ENCODE measurements at places on chromosomes 4 and X.

DNA sequence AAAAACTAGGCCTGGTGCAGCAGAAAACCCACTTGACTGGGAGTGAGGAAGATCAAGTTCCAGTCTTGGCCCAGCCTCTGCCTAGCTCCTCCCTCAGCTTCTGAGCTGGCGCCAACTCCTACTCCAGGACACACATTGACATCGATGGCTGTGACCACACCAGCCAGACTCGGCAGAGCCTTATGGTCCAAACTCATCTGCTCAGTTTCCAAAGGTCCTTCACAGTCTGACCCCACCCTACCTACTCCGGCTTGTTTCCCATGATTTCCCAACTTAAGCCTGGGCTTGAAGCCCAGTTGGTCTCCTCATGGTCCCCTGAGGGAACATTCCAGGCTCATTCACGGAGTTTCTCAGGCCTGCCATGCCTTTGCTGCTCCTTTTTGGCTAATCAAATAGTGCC lies 10.1 kb downstream of the ELF4 start:
- DNase-seq, result no peak

DNA sequence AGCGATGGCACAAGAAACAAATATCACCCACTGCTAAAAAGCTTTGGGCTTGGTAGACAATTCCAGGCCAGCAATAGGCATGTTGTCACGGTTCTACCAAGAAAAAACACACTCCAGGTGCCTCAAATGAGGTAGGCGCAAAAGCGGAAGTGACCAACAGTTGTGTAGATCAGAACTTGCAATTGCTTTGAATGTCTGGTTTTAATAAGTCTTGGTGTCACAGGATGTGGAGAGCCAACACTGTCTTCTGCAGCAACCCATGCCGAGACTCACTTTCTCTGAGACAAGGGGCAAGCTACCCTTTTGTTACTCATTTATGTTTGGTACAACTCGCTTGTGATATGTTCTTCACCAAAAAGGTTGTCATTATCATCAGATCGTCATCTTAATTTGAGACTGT lies 188.8 kb downstream of the HS6ST2 start:
- DNase-seq, result no peak

GRCh38 chrX:47772764-47773163 lies 63.9 kb upstream of the ZNF81 start:
- no peak for DNase-seq

GRCh38 chrX:13750812-13751211 lies 16.3 kb downstream of the OFD1 start:
- DNase-seq, result no peak

DNA sequence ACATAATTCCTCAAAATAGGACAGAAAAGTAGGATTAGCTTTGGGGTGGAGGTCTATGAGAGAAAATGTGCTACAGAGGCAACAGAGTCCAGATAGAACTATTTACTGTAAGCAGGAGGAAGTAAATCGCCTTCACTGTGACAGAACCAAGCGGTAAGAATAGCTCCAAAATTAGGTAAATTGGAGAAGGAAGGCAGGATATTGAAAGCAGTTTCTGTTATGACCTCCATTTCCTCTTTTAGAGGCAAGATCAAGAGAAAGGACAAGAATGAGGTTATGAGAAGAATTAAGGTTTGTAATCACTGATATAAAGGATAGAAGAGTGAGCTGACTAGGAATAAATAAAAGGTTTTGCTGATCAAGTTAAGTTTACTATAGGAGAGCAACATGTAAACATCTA lies 44.1 kb upstream of the NEUROG2 start:
- DNase-seq, result no peak

- no peak for DNase-seq
Measured at GRCh38 chrX:20149326-20149725, 7.7 kb upstream of the EIF1AX start.

DNA sequence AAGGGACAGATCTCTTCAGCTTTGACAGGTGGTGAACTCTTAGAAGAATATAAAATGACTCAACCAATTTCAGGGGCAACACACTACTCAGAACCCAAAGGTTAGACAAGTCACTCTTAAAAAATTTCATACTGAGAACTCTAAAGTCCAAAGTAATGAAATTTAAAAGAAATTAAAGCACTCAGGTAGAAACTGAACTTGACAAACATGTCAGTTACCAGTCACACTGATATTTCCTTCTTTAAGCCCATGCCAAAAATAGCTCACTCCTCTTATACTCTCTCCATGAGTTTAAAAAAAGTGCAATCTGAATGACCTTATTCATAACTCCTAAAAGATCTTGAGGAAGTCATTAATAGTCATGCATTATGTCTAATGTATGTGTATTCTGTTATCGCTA lies 40.3 kb downstream of the AMMECR1 start:
- no peak for DNase-seq

GRCh38 chr4:151901631-151902030 lies 140.8 kb upstream of the GATB start:
- no peak for DNase-seq

DNA sequence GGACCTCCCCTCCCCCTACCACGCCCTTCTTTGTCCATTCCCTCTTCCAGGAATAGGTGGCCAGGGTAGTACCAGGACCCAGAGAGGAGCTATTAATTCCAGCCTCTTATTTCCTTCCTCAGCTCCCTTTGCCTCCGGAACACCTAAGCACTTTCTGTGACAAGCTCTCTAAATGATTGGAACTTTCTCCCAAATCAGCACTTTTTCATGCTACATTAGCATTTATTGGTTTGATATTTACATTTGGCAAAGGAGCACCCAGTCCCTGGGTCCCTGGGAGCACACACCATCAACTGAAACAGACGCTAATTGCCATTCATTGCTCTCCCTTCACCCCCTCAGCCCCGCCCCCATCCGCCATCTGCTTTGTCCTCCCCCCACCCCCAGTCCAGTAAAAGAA lies 182.0 kb upstream of the BCOR start:
- DNase-seq, result no peak

GRCh38 chr4:98289375-98289774 lies 28.2 kb downstream of the RAP1GDS1 start:
- no peak for DNase-seq
